Inflammatory macrophage treated with lipopolysaccharide for 1 hour (primary cell): ENCODE measurements at places on chromosomes 12 and 14.

DNA sequence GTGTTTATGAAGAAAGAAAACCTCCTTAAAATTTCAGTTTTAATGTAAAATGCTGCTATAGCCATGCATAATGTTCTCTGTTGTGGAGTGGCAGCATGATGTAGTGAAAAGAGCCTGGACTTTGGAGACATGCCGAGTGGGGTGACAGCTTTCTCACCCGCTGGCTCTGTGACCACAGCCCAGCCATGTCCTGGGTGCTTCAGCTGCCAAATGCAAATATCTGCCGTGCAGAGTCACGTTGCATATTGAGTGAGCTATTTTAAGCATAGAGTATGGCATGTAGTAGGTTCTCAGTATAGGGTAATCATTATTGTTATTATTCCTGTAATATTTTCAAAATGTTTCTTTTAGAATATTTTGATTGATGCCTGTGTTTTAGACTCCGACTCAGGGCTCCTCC is 15.5 kb upstream of the TCTN2 start:
- DNase-seq, result no peak

GRCh38 chr14:101495284-101495683 is 66.0 kb upstream of the DIO3 start:
- no peak for DNase-seq

DNA sequence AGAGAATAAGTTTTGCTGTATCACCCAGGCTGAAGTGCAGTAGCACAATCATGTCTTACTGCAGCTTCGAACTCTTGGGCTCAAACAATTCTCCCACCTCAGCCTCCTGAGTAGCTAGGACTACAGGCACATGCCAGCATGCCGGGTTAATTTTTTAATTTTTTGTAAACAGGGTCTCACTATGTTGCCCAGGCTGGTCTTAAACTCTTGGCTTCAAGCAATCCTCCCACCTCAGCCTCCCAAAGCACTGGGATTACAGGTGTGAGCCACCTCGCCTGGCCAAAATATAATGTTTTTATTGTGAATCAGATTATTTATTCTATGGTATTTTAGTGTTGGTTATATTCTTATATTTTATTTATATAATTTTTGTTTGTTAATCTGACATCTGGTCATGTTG is 3.8 kb upstream of the ZNF740 start:
- no peak for DNase-seq

DNA sequence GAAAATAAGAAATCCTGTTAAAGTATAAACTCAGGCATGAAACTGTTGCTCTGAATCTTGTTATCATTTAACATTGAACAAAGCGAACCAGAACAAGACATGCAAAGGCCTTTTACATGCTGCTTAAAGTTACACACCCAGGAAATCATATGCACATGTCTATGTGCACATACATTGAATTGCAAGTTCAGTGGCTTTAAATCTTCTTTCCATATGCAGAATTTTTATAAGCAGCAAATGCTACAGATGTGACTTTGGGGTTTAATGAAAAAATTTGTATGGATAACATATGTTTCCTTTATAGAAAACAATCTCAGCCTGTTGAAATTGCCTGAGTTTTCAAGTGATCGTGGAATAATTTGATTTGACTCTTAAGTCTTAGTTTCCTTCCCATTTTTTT is 193.9 kb downstream of the AEBP2 start:
- no peak for DNase-seq

DNA sequence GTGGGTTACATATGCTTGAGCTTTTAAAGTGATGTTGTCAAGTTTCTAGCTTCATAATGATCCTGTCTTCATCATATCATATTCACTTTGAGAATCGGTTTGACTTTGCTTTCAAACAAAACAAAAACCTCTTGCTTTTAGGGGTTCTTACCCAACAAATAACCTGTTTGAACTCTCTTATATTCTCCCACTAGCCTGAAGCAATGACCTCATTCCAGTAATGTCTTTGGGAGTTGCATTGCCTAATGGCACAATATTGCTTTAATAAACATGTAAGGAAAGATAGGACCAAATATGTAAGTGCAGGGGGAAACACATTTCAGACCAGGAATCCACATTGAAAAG is 27.7 kb downstream of the WBP11 start:
- DNase-seq, result no peak

GRCh38 chr14:92441751-92442504 is 71.7 kb upstream of the RIN3 start:
- no peak for DNase-seq

DNA sequence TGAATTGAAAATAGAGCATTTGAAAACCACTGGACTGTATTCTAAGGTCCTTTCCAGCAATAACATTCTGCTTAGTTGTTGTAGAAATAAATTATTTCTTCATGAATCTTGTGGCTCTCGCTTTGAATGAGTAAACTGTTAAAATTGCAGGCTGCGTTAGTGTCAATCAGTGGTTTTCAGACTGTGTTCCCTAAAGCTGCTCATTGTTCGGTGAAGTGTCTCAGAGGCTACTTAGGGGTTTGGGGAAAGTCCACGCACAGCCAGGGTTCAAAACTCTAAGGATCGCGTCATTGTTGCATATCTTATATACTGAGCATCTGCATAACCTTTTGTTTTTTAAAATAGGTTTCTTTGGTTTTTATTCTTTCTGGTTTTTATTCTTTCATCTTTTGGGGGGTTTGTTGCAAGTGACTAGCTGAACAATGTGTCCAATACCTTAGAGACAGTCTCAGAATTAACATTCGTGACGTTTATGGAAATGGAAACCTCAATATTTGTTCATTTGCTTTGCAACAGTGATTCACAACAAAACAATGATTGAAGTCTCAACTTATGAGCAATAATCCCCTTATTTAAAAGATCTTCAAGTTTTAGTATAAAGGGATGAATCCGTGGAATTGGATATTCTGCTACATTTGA is 108.1 kb downstream of the TTLL5 start:
- no peak for DNase-seq

GRCh38 chr14:73759183-73759713 is 45.1 kb upstream of the PNMA1 start:
- DNase-seq, result peak; percentile 16

- no peak for DNase-seq
Measured at GRCh38 chr12:39157696-39158342, 252.4 kb upstream of the CPNE8 start.

GRCh38 chr14:71371711-71372396 is 464.6 kb downstream of the PCNX1 start:
- no peak for DNase-seq

GRCh38 chr14:95707327-95707726 is 6.6 kb downstream of the TCL1A start:
- DNase-seq, result no peak

DNA sequence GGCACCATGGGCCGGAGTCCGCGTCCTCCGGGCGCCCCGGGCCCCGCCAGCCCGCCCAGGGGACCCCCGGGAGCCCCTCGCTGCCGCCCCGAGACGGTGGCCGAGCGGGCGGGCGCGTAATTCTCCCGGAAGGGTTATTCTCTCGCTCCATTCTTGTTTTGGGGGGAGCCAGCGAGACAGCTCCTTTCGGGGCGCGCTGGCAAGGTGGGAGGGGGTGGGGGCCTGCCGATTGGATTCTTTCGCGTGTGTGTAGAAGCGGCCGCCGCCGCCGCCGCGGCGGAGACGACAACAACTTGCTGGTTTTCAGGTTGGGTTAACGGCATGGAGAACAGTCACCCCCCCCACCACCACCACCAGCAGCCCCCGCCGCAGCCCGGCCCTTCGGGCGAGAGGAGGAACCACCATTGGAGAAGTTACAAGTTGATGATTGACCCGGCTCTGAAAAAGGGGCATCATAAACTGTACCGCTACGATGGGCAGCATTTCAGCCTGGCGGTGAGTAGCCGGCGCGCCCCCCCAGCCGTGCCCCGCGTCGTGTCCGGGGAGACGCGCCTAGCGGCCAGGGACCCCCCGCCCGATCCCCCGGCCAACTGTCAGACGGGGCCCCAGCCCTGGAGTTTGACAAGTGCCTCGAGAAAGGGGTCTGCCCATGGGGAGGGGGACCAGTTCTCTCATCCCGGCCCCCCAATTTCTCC is 755 bp downstream of the SETD1B start:
- DNase-seq, result no peak

DNA sequence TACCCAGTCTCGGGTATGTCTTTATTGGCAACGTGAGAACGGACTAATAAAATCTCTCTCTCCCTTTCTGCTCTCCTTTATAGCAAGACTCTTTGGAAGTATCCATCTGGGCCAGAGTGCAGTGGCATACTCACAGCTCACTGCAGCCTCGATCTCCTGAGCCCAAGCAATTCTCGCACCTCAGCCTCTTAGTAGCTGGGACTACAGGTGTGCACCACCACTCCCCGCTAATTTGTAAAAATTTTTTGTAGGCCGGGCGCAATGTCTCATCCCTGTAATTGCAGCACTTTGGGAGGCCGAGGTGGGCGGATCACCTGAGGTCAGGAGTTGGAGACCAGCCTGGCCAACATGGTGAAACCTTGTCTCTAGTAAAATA is 33.2 kb upstream of the PPP2R5C start:
- DNase-seq, result no peak

DNA sequence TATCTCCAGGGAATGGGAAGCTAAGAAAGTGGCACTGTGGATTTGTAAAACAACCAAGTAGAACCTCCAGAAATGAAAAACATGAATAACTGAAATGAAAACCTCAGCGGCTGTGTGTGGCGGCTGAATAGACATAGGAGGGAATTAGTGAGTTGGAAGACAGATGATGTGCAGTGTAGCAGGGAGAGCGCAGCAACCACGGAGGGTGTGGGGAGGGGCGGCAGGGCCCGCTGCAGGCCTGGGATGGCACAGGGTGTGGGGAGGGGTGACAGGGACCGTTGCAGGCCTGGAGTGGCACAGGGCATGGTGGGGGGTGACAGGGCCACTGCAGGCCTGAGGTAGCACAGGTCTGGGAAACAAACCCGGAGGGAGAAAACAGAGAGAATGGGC is 51.1 kb downstream of the BEGAIN start:
- DNase-seq, result no peak
